ENCODE measurements at places on chromosomes 6 and 20. TPM values are rescaled to one million over a fixed set of nuclear protein-coding genes. Genes with fewer than 3 reads are reported as not detected.

COX4I2 gene
- not detected for total RNA-seq

PNLDC1 gene
- total RNA-seq: 0.51 TPM

- DNase-seq: no peak
Measured at GRCh38 chr6:117018771-117019170, 141.7 kb downstream of the RFX6 start.

- DNase-seq: peak; percentile 59
Measured at GRCh38 chr20:63082308-63082938, 75.7 kb upstream of the BHLHE23 start.

DNA sequence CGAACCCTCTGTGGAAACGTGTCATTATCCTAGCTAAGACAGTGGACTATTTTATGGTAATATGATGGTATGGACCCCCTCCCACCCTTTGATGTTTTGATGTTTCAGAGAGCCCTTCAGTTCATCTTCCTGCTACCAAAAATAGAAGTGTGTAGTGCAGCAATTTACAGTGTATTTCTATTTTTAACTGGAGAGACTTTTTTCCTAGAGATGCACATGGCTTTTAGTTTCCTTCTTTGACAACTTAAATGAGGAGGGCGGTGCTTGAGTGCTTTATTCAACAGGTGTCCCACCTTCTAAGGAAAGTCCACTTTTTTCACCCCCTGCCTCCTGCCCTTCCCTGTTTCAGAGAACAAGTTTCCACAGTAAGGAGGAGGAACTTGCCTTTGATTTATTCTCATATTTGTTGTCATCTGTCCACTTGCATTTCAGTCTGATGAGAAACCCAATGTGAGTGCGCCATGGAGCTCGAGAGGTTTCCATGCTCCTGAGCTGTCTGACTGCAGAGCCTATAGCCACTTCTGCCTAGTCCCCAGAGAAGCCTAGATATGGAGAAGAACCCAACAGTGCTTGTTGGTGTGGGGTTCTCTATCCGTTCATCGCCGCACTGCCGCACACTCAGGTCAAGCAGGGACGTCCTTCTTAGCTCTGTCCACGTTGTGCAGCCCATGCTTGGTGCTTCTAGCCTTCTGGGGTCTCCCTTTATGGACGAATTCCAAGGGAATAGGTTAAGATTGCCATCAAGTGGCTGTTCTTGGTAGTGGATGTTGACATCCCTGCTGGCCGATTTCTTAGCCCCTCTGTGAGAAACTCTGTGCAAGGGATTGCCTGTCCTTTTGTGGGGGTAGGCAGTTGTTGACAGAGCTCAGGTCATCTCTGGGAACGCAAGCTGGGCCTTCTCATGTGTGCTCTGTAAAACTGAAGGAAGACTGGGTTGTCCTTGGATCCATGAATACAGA lies 144.2 kb downstream of the JARID2 start:
- peak; percentile 78 for DNase-seq

DNA sequence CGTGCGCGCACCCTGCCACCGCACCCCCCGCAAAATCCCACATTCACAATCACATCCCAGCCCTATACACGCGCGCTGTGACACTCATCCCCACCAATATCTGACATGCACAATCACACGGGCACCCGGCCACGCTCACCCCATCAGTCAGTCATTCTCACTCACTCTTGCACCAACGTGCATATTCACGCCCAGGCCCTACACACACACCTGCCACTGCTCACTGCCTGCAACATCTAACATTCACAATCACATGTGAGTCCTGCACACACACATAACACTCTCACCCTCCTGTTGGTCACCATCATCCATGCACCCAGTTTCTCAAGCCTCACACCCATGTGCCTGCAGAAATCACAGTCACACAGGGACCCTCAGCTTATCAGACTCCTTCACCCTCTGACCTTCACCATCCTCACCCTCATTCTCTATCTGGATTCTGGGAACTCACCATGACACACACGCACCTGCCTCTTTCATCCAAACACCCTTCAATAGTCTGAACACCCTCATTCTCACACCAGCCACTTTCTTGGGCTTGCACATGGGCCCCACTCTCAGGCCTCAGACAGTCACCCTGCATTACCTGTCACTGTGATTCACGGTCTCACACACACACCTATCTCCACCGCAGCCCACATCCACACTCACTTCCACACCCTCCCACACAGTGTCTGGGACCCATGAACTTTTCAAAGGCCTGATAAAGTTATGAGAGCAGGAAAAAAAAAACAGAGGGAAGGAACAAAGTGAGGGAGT lies 748 bp upstream of the ATP9A start:
- peak; percentile 29 for DNase-seq

DNA sequence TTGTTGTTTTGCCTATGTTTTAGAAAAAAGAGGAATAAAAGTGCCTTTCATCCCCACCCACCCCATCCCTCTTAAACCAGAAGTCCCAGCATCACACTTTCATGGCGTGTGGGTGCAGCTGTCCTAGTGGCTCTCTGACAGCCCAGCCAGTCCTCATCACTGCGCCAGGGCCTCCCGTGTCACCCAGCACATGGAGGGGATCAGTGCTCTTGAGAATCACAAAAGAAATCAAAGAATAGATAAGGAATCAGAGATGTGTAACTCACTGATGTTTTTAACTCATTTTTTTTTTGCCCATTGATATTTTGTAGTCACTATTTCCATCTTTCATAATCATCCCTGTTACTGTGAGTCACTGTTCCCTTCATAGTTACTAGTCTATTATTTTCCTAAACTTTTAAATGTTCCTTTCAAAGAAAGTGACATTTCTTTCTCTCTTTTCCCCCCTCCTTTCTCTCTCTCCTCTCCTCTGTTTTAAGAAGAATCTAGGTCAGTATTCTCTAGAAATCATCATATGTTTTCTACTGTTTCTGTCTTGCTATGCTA lies 78.6 kb downstream of the AIG1 start:
- no peak for DNase-seq

DNA sequence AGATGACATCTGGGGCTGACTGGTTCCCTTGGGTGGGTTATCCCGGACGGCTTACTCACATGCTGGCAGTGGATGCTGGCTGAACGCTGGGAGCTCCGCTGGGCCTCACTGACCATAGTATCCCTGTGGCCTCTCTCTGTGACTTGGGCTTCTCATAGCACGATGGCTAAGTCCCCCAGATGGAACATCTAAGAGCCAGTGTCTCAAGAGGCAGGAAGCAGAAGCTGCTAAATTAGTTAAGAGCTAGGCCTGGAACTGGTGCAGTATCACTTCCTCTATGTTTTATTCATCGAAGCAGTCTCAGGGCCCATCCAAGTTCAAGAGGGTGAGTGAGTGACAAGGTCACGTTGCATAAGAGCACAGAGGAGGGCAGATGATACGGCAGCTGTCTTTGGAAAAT lies 116.5 kb upstream of the LAMP5 start:
- DNase-seq: no peak

DNA sequence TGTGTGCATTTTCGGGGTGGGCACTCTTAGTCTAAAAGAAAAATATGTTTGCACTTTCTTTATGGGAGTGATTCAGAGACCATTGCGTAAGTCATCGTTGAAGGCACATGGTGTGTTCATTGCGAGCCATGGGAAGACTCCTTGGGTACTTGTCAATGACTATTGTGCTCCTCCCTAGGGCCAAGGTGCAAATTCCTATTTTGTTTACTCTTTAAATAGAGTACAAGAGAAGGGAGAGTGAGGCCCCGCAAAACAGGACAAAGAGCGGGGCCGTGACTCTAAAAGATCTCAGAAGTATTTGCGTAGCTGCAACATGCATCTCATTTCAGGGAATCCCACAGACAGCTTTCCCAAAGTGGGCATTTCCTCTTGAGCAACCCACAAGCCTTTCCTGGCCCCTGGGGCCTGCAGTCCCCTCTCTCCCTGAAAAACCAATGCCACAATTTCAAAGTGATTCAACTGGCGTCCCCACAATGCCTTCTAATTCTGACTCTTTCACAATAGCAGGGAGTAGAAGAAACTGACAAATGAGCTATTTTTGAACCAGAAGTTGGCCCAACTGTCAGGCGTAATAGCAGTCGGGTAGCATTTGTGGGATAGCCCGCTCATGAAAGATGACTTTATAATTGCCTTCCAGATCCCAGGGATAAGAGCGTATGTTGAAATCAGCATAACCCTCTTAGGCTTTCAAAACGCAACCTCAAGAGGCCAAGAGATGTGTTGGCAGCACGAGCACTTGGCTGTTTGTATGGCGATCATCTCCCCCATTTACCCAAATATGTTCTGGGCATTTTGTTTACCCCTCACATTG lies 277.9 kb upstream of the BMP2 start:
- DNase-seq: no peak

DNA sequence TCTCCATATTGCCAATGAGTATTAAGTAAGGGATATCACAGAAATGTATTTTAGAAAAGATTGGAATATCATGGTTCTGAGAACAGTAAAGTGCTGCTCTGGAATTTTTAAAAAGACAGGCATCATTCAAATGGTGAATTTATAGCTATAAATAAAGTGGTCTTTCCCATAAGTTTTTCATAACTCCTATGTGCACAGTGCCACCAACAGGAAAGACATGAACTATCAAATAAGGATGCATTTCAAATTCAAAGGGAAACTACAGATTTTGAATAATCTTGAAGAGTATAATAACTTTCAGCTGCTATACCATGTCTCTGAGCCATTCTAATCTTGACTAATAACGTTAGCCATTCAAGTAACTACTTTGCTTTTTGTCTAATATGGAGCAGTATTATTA lies 456.8 kb upstream of the GJE1 start:
- DNase-seq: peak; percentile 52

DNA sequence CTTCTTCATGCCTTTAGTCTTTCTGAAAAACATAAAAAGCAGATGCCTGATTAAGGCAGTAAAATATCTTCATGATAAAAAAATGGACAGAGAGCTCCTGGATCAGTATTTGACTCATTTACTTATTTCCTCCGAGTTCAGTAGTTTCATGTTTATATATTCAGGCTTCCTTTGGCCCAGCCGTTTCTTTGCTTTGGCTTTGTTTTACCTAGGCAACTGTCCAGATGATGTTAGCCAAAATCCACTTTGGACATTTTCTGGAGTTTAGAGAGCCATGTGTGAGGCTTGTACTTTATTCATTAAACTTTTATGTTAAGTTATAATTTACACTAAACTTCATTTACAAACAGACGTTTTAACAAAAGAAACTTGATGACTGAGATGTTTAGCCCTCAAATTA lies 307.1 kb upstream of the RSPO3 start:
- peak; percentile 68 for DNase-seq

DNA sequence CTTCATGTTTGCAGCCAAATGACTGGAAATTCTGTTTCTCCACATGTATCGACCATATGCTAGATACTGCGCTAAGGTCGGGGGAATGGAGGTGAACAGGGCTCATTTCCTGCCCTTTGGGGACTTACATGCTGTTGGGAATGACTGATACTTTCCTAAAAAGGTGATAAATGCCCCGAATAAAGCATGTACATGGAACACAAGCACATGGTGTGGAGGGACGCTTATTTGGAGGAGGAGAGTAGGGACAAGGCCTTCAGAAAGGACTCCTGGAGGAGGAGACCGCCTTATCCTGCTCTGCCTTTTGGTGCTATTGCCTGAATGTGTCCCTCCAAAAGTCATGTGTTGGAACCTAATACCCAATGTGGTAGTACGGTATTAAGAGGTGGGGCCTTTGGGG lies 344.5 kb downstream of the PRL start:
- DNase-seq: no peak

- DNase-seq: no peak
Measured at GRCh38 chr6:1913577-1913976, 303.9 kb downstream of the FOXC1 start.

GRCh38 chr6:122726649-122727048 lies 52.9 kb upstream of the FABP7 start:
- peak; percentile 20 for DNase-seq

- DNase-seq: no peak
Measured at GRCh38 chr6:36232172-36232571, 35.6 kb downstream of the BRPF3 start.

CRISP2 gene
- not detected for total RNA-seq

DNA sequence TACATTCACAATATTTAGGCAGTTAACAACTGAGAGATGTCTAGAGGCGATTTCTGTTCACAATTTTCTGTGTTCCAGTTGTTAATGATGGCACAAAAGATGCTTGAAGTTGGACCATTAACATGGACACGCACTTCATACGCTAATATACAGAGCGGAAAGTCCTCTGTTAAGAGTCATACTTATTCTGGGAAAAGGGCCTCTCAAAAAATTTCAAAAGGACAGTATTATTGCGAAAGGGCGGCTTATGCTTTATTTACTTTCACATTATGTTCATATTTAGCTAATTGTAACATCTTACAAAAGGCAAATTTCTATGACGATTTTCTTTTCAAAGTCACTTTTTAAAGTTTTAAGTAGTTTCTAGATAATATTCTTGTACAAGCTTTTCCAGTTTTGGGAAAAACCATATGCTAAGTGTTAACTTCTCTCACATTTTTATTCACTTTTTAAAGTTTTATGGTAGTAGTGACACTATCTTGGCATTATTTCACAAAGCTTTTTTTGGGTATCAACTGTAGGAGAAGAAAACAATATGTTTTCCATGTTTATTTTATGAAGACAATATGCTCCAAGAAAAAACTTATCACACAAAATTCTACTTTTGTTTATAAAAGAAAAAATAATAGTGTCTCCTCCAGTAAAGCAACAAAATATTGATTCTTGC lies 62.3 kb downstream of the MAP7 start:
- no peak for DNase-seq

DNA sequence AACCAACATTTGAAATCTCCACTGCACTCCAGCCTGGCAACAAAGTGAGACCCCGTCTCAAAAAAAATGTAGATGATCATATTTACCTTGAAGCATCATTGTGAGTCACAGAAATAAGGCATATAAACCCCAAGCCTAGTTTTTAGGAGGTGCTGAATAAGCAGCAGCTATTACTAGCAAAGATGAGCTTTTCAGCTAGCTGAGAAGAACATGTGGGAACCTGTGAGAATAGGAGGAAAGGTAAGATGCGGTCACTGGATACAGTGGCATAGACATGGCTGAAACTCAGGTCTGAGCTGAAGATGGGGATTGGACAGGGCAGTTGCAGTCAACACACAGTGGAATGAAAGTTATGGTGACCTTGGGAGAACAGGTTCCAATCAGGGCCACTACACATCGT lies 284.3 kb upstream of the IRAK1BP1 start:
- DNase-seq: no peak

GRCh38 chr20:15831201-15831600 lies 742.0 kb downstream of the KIF16B start:
- DNase-seq: no peak

CTCFL gene
- total RNA-seq: not detected

GRCh38 chr6:92577077-92577719 lies 842.2 kb downstream of the EPHA7 start:
- peak; percentile 27 for DNase-seq

SLC32A1 gene
- total RNA-seq: not detected

- peak; percentile 11 for DNase-seq
Measured at GRCh38 chr6:89495961-89496535, 63.1 kb downstream of the ANKRD6 start.

- DNase-seq: no peak
Measured at GRCh38 chr6:6843777-6844176, 255.3 kb downstream of the LY86 start.

NMBR gene
- not detected for total RNA-seq
